Activated B cell treated with CpG ODN at 0.5 μM for 24 hours (primary cell): ENCODE measurements at places on chromosomes 12 and 14.

DNA sequence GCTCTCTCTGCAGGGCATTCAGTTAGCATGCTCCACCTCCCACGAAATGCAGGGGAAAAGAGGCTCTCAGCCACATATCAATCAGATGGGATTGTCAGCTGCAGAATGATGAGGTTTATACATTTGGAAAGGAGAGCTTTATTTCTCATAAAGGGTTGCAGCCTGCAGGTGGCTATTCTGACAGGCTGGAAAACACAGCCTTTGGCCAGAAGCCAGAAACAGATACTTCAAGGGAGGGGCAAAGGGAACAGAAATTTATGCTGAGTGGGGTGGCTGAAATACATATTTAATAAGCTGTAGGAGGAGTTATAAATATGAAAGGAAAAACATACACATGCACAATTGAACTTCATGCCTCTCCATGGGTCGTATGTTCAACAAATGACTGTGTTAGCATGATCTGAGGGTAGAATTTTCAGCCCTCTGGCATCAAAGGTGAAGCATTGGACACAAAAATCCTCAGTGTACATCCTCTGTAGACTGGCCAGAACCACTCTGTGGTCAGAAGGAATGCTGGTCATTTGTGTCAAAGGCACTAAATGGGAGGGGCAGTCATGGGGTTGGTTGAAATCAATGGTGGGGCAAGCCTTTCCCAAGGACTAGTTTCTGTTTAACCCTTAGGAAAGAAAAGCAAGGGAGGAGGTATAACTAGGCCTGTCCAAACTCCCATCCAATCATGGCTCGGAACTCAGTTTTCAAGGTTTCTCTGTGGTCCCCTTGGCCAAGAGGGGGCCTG, 62.4 kb downstream of the TMX1 start:
- no peak for DNase-seq

DNA sequence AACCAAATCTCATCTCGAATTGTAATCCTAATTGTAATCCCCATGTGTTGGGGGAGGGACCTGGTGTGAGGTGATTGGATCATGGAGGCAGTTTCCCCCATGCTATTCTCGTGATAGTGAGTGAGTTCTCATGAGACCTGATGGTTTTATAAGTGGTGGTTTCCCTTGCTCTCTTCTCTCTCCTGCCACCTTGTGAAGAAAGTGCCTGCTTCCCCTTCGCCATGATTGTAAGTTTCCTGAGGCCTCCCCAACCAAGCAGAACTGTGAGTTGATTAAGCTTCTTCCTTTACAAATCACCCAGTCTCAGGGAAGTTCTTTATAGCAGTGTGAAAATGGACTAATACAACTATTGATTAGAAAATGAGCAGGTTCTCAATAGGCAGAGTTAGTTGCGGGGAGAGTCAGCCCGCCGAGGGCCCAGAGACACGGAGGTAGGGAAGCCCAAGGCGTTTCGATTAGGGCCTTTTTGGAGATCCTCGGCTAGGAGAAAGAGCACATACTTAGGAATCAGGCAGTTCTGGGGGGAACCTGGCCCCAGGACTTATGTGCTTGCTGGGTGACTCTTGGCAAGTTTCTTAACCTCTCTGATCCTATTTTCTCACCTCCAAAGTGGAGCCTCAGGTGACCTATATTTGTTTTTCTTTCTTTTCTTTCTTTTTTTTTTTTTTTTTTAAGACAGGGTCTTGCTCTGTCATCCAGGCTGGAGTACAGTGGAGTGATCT, 65.7 kb downstream of the MVK start:
- DNase-seq = no peak

DNA sequence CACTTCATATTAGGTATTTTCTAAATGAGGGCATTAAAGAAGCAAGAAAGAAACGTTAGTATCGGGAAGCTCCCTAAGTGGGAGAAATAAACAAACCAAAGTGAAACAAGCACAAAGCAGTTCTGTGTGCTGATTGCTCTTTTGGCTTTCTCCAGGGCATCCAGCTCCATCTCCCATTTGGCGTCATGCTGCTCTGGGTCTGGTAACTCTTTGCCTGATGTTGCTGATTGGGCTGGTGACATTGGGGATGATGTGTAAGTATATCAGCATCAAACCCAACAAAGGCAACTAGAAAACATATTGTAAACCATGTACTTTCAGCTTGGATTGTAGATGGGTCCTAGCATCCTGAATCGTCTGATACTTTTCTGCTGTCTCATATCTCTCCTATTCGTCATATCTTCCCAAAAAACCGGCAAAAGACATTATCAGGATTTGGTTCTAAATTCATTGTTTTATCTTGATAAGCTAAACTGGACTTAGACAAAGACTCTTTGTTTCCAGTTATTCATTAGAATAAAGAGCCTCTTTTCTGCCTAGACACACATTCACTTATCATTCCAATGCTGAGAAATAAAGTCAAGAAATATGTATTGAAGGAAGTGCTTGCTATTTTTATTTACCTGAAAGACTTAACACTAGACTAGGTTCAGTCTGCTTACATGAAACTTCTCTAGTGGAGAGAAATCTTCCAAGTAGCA, 2.4 kb downstream of the CLEC12B start:
- no peak for DNase-seq

DNA sequence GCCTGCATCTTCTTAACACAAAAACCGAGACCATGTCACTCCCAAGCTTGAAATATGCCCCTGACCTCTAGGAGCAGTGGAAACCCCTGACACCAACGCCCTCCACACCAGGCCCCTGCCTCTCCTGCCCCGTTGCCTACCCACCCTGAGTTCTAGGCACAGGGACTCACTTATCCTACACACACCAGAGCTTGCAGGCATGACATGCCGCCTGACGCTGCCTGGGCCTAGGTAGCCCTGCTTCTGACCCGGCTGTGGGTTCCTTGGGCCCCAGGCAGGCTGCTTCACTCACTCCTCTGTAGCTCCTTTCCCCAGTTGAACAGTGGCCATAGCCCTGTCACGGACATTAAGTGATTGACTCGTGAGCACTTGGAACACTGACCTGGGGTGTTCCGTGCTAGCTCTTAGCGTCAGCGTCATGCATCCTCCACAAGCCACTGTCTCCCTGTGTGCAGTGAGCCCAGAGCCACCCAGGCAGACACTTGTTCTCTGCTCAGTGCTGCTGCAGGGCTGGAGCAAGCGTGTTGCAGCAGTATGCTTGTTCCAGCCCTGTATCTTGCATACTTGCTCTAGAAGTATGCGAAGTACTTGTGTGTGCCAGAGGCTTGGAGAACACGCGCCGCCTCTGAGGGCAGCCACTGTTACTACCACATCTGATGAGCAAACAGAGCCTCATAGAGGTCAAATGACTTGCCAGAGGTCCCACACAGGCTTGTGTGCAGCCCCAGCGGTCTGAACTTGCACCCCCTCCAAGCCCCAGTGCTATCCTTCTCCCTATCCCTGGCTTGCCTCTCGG, 15.6 kb downstream of the OTUB2 start:
- DNase-seq = no peak

GRCh38 chr12:130124605-130125244, 37.5 kb upstream of the FZD10 start:
- DNase-seq = no peak

GRCh38 chr12:76259106-76259505, 89.1 kb downstream of the BBS10 start:
- DNase-seq = no peak

DNA sequence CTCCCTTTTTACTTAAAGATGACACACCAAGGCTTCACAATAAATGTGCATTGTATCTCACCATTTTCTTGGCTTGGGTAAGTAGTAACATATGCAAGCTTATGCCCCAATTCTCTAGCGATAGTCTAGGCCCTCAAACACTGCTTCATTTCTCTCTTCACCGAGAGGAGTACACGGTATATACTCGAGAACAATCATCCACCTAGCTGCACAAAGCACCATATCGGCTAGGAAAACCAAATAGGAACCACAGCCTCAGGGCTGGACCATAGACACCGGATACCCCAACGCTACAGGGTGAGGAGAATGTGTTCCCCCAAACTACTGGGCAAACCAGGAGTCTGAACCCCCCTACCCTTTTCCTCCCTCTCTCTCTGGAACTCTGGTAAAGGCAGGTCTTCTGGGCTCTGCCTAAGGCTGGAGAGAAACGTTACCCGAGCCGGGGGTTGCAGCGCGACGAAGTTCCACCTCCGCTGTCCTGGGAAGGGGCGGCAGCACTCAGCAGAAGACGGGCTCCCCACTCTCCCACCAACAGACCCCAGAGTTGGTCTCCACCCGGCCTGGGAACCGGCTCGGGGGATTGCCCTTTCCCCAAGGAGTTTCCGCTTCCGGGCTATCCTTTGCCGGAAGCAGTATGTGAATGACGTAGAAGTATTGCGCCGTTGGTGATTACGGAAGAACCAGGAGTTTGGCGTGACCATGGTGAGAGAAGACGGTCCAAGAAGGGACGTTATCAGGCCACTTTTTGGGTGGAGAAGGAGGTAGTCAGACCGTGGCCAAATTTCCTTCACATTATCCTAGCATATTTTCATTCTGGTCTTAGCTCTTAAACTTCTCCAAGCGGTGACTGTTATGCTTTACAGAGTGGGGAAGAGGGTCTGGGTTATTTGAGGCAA, at the start of the genes AREL1 and FCF1:
AREL1 (minus strand) TSS at position 582 of the 896 bp plus-strand sequence. CDS start 27,465 bp downstream, outside the sequence.
FCF1 (plus strand) TSS at position 646 of the 896 bp plus-strand sequence; CDS start at position 700, 54 bp downstream.
- DNase-seq = peak; percentile 69

GRCh38 chr12:56216461-56216860, 5.3 kb downstream of the RNF41 start:
- no peak for DNase-seq

DNA sequence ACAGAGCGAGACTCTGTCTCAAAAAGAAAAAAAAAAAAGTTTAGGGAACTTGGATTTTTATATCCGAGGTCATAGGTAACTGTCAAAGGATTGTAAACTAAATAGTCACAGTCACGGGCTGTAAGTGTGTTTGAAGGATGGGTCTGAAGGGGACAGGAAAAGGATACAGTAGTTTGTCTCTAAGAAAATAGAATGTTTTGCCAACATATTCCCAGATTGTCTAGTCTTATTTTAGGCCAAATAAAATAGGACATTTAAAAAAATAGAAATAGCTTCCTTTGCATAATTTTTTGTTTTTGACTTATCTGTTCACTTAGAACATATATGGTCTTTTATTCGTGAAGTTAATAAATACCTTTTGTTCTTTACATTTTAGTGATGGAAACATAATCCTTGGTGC, 24.2 kb upstream of the REP15 start:
- DNase-seq = no peak

GRCh38 chr12:131147894-131148293, 194.2 kb downstream of the ADGRD1 start:
- DNase-seq = no peak

DNA sequence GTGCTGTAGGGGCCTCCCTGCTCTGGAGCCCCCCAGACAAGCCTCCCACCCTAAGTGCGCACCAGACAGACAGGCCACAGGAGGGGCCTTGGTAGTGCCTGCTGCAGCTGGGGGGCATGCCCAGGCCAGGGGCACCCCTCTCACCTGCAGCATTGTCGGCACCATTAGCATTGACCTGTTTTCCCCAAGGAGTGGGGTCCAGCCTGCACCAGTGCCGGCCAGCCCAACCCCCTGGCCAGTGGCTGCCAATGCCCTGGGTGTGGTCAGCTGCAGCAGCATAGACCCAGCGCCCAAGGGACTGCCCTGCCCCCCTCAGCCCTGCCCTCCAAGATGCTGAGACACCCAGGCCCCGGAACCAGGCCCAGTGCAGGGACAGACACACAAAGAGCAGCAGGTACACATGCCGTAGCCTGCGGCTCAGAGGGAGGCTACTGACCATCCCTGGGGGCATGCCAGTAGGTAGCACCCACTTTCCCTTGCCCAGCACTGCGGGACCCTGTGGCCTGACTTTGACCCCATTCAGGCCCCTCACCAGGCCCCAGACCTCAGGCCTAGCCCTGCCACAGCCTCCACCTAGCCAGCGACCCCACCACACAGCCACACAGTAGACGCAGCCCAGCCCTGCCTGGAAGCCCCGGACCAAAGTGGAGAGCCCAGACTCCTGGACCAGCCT, 1.0 kb downstream of the AHNAK2 start:
- DNase-seq = no peak

GRCh38 chr12:65817866-65818265, 6.4 kb upstream of the HMGA2 start:
- DNase-seq = no peak

DNA sequence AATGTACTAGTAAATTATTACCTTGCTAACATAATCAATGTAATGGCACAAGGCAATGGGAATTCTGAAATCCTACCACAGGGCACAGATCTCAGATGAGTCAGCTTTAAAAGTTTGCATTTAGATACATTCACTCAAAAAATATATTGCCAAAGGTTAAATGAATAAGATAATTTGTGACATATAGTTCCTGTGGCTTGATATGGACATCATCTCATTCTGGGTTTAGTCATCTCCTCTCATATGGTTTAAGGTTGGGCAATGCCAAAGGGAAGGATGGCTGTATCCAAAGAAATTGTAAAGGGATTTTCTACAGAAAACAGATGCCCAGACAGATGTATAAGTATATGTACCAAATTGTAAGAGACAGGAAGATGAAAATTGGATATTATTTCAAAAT, 1065.0 kb downstream of the LRFN5 start:
- no peak for DNase-seq

- no peak for DNase-seq
These were observed 106.8 kb downstream of the ZFC3H1 start for GRCh38 chr12:71556875-71557274.

- no peak for DNase-seq
These were observed 4.8 kb upstream of the DGLUCY start for GRCh38 chr14:91108941-91109611.

DNA sequence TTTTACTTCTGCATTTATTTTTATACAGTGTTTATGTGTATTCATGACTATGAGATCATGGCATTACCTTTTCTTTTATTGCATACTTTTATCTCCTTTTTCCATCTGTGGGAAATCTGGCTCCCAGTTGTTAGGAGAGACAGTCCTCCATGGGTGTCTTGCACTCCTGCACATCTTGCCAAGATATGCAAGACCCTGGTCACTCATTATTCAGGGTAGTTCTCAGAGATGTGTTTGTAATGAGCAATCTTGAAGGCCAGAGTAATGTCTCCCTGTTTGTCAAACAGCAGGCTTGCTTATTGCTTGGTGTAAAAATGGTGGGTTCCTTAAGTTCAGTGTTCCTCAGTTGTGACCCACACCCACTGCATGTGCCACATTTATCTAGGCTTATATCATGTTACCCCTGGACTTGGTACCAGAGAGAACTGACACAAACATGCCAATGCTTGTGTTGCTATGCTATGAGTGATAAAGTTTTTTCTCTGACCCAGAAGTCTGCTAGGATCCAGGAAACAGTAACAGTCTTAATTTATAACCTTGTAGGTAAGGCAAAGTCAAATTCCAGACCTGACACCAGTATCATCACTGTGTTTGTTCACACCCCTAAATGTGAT, 36.8 kb downstream of the PPHLN1 start:
- no peak for DNase-seq

DNA sequence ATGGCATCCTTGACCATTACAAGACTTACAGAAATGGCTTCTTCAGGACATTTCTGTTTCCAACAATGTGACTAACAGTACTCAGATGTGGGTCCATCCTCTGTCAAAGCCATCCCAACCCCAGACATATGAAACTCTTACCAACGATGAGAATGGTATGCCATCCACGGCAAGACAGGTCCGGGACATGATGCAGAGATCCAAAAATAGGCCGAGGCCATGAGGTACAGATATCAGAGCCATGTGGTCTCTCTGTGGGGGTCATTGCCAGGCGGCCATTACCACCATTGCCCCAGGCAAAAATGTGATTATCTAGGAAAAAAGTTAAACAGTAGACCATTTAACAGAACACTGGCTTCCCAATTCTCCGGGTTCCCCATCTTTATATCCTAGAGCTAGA, 27.5 kb downstream of the ZC2HC1C start:
- no peak for DNase-seq
